ENCODE measurements at places on chromosomes 13 and 19. TPM values are rescaled to one million over a fixed set of nuclear protein-coding genes. Genes with fewer than 3 reads are reported as not detected.

The CCL25 gene
- total RNA-seq, result 7.4 TPM

GRCh38 chr13:21735701-21736401 lies 65.0 kb downstream of the FGF9 start:
- DNase-seq, result no peak

The C19orf85 gene
- total RNA-seq, result not detected

- DNase-seq, result no peak
Observed at GRCh38 chr19:51146751-51147150, 4.7 kb downstream of the SIGLEC7 start.

The MUC16 gene
- total RNA-seq, result not detected

DNA sequence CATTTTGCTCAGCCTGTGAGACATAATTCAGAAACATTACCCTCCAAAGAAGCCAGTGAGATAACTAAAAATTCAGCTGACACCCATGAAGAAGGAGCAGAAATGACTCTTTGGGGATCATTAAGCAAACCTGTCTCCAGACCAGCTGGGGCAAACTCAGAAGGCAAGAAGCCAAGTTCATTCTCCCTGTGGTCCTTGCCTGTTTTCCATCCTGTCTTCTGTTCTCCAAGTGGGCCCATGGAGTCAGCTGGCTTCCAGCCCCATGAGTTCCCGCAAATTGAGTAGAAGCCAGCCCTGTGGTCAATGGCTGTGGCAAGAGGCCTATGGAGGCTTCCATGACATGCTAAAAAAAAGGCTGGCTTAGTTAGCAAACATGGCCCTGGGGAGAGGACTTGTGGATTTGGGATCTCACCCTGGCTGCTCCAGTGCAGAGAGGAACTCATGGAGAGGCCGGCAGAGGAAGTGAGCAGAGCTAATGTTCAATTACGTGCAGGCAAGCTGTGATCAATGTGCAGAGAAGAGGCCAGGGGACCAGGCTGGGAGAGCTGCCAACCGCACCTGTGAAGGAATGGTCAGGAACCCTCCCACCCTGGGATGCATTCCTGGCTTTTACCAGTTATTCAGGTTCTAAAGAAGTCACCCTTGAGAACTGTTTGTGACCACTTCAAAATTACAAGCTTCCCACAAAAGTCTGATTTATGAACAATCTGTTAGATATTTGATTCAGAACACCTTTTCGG lies 229.1 kb downstream of the TSHZ3 start:
- no peak for DNase-seq

DNA sequence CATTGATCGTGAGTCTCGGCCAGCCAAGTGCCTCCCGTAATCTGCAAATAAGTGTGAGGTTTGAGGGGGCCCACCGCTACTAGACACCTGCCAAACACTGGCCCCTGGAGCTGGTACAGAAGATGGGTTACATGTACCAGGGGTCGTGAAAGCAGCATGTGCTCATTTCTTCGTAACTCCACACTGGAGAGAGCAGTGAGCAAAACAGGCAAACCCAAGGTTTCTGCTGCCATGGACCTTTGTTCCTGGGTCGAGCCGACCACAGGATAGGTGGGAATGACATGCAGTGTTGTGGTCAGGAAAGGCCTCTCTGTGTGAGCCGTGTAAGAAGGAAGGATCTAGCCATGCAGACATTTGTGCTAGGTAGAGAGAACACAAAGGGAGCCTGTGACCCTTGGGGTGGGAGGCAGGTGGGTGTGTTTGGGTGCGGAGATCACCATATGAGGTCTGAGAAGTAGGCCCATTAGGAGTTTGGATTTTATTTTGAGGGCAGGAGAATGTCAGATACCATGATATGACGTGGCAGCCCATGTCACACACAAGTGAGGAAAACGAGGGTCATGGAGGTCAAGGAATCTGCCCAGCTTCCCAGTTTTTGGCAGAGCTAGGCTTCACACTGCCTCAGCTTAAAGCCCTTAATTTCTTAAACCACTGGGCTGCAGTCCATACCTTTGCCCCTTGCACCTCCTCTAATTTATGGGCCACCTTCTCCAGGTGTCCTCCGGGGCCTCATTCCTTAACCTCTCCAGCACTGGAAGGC lies 919 bp downstream of the GTF3A start:
- DNase-seq, result no peak

DNA sequence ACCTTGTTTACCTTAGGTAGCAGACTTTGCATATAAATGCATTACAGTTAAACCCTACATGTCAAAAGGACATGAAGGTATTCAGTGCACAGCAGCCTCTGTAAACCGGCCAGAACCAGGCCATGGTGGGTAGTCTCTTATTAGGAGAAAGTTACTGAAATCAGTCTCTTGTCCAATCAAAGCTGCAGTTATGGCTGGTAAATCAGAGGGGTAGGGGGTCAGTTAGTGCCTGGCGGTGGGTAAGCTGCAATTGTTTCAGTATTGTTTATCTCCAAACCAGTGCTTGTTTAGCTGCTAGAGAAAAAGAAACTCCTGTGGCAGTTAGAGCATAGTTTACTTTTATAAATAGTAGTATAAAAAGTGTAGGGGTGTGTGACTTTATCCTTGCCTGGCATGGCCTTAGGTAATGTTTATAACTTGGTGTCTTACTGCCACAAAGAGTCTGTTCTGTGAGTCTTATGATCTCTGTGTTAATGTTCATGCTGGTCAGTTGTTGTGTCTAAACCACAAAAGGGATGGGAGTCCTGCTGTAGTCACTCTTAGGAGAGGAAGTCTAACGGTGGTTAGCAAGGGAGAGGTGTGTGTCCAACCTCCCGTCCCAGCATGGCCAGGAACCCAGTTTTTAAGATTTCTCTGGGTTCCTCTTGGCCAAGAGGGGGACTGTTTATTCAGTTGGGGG lies 28.0 kb downstream of the CHST8 start:
- no peak for DNase-seq

GRCh38 chr13:95793018-95793555 lies 116.1 kb downstream of the DNAJC3 start:
- no peak for DNase-seq

The USHBP1 gene
- 0.27 TPM for total RNA-seq

- no peak for DNase-seq
Observed at GRCh38 chr13:45368005-45368404, 27.0 kb upstream of the TPT1 start.

The CADM4 gene
- total RNA-seq, result 0.12 TPM

DNA sequence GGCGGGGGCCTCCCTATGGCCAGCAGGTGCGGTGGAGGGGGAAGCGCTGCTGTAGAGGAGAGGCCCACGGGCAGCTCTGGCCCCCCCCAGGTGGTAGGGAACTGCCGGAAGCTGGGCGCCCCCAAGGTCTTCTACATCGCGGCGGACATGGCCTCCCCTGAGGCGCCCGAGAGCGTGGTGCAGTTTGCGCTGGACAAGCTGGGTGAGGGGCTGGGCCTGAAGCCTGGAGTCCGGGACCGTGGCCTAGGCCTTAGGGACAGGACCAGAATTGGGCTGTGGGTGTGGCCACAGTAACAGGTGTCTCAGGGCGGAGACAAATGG lies 3.8 kb upstream of the RPL36 start:
- no peak for DNase-seq

DNA sequence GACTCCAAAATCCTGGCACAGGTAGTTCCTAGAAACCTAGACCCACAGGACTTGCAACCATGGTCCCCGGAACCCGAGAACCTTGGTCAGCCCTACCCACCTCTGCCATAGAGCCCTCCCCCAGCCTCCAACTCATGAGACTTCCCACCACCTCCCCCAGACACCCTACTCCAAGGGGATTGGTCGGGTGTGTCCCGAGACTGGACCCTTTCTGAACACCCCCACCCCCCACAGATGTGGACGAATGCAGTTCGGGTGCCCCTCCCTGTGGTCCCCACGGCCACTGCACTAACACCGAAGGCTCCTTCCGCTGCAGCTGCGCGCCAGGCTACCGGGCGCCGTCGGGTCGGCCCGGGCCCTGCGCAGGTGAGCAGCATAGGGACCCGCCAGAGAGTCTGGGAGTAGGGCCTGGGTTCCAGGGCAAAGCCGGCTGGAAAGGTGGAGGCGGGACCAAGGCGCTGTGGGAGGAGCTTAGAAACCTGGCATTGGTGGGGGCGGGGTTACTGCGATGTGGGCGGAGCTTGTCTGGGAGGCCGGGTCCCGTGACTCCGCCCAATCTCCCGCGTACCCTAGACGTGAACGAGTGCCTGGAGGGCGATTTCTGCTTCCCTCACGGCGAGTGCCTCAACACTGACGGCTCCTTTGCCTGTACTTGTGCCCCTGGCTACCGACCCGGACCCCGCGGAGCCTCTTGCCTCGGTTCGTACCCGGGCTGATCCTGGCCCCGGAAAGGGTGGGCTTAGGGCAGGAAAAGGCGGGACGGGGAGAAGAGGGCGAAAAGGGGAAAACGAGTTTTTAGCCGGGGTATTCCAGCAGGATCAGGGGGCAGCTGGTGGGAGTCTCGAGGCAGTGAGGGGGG lies 11.9 kb downstream of the LTBP4 start:
- DNase-seq, result peak; percentile 76

DNA sequence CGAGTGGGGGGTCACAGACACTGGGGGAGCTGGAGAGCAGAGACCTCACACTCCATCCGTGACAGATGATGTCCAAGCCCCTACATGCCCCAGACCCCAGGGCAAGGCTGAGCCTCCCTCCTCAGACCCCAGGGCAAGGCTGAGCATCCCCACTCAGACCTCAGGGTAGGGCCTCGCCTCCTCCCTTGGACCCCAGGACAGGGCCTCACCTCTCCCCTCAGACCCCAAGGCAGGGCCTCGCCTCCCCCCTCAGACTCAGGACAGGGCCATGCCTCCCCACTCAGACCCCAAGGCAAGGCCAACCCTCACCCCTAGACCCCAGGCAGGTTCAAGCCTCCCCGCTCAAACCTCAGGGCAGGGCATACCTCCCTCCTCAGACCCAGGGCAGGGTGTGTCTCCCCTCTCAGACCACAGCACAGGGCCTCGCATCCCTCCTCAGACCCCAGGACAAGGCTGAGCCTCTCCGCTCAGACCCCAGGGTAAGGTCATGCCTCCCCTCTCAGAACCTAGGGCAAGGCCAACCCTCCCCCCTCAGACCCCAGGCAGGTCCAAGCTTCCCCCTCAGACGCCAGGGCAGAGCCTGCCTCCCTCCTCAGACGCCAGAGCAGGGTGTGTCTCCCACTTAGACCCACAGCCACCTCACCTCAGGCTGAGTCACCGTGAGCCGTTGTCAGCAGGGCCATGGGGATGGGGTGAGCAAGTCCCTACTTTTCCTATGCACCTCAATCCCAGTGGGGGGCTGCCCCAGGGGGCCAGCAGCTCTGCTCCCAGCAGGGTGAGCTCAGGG lies 1.7 kb upstream of the S1PR4 start:
- peak; percentile 78 for DNase-seq

The AMER2 gene
- not detected for total RNA-seq

The NRTN gene
- total RNA-seq, result 0.37 TPM

Measured in activated CD4-positive, alpha-beta T cell treated with anti-CD3 and anti-CD28 coated beads, Interleukin-2, amount 10 ng/mL, durations not matched to agents 7 days and 5 days (primary cell).